CD4-positive, CD25-positive, alpha-beta regulatory T cell (primary cell): ENCODE measurements at places on chromosomes 1 and 21.

DNA sequence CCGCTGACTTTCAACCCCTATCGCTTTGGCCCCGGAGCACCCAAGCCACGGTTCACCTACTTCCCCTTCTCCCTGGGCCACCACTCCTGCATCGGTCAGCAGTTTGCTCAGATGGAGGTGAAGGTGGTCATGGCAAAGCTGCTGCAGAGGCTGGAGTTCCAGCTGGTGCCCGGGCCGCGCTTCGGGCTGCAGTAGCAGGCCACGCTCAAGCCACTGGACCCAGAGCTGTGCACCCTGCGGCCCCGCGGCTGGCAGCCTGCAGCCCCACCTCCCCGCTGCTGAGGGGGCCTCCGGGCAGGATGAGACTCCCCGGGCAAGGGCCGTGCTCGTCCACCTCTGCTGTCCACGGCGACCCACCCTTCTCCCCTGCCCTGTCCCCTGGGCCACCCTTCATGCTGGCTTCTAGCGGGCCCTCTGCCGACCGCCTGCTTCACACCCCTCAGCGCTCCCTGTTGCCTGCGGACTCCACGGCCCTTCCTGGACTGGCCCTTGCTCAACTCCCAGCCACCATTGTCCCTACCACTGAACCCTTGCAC, 92.2 kb upstream of the TRABD2B start:
- no peak for DNase-seq

- DNase-seq, result no peak
These were observed 377.0 kb downstream of the PTPRC start for GRCh38 chr1:199015799-199016198.

DNA sequence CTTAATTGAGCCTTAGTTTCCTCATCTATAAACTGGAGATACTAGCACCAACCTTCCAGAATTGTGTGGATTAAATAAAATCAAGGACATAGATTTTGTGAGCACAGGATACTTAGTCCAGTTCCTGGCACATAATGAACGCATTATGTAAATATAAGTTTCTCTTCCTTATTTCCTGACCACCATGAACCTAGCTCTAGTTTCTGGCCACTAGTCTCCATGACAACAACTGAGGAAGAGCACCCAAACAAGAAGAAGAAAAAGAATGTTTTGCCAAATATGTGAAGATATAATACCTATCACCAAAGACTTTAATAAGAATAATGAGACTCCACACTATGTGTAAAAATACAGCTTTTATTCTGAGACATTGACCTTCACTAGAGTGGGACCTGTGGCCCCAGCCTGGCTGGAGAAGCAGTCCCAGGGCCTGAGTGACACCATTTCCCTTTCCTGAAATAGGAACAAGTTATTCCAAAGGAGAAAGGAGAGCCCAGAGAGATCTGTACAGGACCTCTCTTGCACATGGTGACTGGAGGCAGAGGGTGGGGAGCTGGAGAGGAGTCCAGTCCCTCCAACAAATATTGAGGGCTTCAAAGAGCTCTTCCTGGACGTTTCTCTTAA, 940 bp upstream of the USF1 start:
- no peak for DNase-seq

- DNase-seq, result peak; percentile 86
These were observed 17.2 kb downstream of the HENMT1 start for GRCh38 chr1:108643492-108644335.

- no peak for DNase-seq
These were observed 19.3 kb downstream of the BEND5 start for GRCh38 chr1:48757363-48757762.

DNA sequence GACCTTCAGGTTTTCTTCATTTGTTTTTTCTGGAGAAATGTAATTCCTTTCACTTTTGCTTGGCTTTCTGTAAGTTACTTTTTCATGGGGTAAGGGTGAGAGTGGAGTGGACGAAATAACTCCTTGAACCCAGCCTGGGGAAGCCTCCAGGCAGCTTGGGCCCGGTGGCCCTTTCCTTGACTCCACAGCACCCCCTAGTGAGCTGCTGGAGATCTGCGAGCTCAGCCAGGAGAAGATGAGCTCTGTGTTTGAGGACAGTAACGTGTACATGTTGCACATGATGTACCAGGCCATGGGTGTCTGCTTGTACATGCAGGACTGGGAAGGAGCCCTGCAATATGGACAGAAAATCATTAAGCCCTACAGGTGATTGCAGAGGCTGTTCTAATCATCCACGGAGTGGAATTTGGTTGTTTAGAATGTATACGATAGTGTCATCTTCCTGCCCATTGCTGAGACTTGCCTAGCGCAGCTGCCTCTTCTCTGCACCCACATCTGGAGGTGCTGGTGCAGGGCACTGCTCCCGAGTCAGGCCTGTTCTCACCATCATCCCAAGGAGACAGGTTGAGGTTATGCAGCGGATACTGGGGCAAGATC, 51.0 kb downstream of the SMYD2 start:
- DNase-seq, result peak; percentile 15

- DNase-seq, result no peak
These were observed 5.7 kb upstream of the IVL start for GRCh38 chr1:152902636-152903035.

- DNase-seq, result no peak
These were observed 10.0 kb downstream of the KCNQ4 start for GRCh38 chr1:40793617-40794016.

DNA sequence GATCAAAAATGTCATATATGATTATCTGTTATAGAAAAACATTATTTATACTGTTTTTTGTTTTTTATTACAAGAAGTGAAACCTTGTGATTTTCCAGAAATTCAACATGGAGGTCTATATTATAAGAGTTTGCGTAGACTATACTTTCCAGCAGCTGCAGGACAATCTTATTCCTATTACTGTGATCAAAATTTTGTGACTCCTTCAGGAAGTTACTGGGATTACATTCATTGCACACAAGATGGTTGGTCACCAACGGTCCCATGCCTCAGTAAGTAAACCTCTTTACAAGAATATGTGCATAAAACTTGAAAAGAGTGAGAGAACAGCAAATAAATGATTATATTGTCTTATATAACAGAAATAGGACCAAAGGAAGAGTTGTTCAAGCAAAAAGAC, 14.5 kb downstream of the CFHR4 start:
- no peak for DNase-seq

DNA sequence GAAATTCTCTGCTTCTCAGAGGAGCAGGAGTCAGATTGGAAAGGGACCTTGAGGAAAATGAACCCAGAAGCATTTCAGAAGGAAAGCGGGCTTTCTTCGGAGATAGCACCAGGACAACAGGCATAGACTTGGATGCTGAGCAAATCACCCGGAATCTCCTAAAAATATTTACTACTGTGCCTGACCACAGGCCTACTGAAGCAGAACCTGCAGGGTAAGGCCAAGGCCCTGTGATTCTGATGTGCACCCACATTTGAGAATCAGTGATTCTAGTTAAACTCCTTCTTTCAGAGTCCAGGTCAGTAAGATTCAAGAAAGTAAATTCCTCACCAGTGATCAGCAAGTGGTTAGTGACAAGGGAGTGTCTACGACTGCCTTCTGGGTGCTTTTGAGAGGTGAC, 307.3 kb upstream of the DUSP10 start:
- DNase-seq, result no peak

- no peak for DNase-seq
These were observed 133.6 kb downstream of the EIF4G3 start for GRCh38 chr1:21042929-21043605.

- no peak for DNase-seq
These were observed 101.6 kb upstream of the RUNX1 start for GRCh38 chr21:35150562-35151226.

DNA sequence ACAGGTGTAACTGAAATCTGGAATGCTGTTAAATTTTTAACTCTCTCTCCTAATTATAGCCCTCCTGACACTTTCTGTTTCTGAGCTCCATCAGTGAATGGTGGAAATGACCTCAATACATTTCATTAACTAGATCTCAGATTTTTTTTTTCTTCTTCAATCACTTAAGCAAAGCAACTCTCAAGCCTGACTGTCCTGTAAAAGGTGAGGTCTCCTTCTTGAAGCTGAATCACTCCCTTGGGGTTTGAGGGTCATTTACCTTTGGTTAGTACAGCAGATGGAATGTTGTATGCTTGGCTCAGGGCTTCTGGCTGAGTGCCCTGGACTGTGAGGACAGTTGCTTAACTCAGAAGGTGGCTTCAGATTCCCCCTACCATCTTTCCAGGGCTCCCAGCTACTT, 518.7 kb downstream of the PTPRC start:
- DNase-seq, result no peak

DNA sequence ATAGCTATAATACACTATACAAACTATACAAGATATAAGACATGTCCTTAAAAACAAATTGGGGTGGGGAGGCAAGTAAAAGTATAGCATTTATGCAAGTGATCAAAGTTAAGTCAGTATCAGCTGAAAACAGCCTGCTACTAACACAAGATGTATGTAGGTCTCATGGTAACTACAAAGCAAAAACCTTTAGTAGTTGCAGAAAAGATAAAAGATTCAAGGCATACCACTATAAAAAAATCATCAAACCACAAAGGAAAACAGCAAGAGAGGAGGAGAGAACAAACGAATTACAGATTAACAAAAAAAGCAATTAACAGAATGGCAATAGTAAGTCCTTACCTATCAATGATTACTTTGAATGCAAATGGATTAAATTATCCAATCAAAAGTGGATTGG, 22.7 kb downstream of the ERO1B start:
- peak; percentile 31 for DNase-seq

GRCh38 chr1:39142401-39143060, 62.0 kb upstream of the MACF1 start:
- no peak for DNase-seq

DNA sequence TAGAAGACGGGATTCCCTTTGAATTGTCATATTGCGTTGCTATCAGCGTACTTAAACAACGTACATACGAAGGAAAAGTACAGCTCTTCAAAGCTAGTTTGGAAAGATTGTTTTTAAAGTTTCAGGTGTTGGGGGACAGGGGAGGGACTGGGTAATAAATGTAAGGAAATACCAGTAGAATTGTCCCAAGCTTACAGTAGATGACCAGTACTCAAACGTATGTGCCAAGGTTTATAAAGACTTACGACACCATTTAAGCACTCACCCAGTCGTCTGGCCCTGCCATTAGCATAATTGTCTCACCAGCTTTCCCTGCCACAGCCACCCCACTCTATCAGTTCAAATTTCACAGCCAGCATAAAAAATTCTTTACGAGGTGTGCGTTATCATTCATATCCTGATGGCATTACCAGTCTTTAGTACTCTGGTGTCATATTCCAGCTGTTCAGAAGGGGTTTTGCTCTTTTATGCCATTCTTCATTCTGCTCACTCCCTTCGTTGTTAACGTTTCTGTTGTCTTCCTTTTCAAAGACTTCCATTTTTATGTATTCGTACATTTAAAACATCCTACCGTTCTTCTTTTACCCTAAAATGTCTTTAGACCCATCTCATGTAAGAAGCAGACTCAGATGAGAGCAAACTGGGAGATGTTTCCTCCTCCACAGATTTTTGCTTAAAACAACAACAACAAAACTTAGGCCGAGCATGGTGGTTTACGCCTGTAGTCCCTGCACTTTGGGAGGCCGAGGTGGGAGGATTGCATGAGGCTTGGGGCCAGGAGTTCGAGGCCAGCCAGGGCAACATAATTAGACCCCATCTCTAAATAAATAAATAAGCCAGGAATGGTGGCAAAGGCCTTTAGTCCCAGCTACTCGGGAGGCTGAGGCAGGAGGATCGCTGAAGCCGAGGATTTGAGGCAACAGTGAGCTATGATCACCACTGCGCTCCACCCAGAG, 1.0 kb upstream of the HP1BP3 start:
- DNase-seq, result no peak

- no peak for DNase-seq
These were observed 12.6 kb upstream of the PCBP3 start for GRCh38 chr21:45630876-45631275.

DNA sequence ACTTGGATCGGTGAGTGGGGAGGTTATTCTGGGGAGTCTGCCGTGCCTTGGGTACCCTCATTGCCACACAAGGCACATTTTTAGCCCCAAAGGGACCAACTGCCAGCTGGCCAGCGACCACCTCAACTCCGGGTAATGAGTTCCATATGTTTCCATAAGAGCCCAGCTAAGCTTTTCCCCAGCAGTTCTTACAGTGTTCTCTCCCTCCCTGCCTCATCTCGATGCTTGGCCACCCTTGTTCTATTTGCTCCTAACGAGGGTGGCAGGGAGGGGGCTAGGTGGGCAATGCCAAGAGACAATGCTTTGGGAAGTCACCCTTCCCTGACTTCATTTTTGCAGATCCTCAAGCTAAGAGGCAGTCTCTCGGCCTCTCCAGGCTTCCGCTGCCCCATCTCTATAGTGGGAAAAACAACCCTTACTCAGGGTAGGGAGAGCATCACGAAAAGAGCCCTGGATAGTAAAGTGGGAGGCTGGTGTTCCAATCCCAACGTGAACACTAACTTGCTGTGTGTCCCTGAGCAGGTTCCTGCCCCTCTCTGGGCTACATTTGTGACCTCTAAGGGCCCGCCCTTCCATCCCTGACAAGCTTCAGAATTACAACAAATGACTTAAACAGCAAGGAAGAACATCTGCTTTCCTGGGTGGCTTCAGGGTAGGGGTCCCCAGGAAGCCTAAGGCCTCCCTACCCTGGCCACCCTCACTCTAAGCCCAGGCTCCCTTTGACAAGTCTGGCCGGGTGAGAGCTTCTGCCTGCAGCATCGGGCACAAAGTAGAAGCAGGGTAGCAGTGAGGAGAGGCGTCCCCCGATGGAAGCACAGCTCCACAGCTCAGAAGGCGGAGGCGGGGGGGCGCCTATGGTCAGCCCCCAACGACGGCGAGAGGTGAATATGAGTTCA, 5.8 kb downstream of the ID3 start:
- DNase-seq, result no peak

DNA sequence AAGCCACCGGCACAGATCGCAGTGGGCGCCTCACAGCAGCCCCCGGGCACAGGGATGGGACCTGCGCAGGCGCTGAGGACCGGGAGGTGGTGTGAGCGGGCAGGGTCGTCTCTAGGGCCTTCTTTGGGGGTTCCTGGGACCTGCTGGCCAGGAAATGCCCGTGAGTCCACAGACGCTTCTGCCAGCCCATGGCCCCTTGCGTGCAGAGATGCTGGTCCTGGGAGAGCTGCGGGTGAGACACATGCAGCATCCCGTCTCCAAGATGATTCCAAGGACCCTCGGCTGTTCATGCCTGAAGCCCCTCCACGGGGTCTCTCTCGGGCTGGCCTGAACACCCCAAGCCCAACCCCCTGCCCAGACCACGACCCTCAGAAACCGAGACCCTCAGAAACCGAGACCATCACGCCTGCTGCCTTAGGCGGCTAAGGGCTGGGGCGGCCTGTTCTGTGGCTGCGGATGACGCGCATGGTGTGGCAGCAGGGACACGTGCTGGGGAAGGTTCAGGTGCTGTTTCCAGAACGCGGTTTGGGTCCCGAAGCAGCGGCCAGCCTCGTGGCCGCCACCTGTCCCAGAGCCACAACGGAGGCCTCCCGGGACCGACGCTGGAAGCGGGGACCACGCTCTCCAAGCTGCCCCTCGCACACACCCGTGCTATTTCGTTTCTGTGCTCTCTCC, 23.0 kb downstream of the CFAP74 start:
- DNase-seq, result no peak

GRCh38 chr1:229207916-229208315, 63.0 kb upstream of the RAB4A start:
- no peak for DNase-seq

DNA sequence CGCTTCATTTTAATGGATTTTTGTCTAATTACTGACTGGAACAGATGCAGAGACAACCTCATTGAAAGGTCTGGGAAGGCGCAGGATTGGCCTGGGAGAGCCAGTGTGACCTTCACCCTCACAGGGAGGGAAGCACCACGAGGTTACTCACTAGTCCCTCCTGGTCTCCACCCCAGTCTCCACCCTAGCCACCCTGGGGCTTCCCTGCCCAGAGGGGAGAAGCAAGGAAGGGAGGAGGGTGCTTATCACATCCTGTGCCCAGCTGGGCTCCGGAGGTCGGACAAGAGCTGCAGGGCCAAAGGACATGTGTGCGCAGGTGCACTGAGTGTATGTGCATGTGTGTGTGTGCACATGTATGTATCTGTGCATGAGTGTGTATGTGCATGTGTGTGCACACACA, 220.1 kb upstream of the VAMP3 start:
- no peak for DNase-seq
